Stimulated activated CD4-positive, alpha-beta T cell treated with anti-CD3 and anti-CD28 coated beads, Interleukin-1b, Interleukin-23, amount 100 ng/mL, for 24 hours (primary cell): ENCODE measurements at places on chromosomes 2 and 18.
A peak's percentile ranks its signal among the peaks of the same experiment; 100 is the strongest.

DNA sequence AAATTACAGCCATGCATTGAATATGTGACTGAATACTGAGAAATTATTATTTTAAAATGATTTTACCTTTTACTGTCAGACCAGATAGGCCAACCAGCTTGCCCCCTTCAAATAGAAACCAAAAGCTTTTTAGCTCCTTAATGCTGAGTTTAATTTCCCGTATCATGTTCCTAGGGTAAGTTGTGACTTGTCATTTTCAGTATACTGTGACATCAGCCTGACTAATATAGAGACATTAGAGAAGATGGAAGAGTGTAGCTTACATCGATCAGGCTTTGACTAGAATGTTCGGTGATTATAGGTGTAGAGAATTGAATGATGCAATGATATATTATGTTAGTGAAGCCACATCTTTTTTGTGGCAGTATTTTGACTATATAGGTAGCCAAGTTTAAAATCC lies 50.6 kb upstream of the ZEB2 start:
- no peak for DNase-seq

DNA sequence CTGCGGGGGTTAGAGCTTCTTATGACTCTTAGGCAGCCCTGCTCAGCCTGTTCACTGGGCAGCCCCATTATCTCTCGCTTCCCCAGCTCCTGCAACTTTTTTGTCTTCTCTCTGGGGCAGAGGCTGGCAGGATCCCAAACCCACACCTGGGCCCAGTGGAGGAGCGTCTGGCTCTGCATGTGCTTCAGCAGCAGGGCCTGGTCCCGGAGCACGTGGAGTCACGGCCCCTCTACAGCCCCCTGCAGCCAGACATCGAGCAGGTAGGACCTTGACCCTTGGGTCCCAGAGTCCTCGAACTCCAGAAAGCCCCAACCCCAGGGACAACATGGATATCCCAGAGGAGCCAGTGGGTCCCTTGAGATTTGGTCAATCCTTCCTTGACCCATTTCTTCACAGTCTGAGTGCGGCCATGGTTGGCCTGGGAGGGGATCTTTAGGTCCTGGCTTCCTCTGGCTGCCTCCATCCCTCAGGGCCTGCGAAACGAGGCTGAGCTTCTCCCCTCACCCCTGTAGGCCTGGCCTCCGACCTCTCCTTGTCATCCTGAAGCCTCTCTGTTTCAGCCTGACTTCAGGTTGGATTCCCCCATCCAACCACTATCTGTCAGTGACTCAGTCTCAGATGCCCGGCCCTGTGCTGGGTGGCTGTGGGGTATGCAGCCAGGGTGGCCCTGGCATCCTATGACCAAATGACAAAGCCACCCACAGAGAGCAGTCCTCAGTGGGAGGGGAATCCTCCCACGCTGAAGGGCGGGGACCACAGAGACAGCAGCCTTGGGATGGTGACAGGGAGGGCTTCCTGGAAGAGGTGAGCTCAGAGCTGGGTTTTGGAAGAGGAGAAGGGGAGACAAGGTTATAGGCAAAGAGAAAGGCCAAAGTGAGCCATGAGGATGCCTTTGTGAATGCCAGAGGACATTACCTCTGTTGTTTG lies 214.2 kb downstream of the DYSF start:
- DNase-seq, result no peak

GRCh38 chr2:54838585-54839035 lies 115.1 kb downstream of the EML6 start:
- DNase-seq, result peak; percentile 65

- DNase-seq, result peak; percentile 53
These were observed 4.2 kb upstream of the POU3F3 start for GRCh38 chr2:104849618-104850141.

GRCh38 chr18:79878741-79879378 lies 72.6 kb downstream of the SLC66A2 start:
- no peak for DNase-seq

DNA sequence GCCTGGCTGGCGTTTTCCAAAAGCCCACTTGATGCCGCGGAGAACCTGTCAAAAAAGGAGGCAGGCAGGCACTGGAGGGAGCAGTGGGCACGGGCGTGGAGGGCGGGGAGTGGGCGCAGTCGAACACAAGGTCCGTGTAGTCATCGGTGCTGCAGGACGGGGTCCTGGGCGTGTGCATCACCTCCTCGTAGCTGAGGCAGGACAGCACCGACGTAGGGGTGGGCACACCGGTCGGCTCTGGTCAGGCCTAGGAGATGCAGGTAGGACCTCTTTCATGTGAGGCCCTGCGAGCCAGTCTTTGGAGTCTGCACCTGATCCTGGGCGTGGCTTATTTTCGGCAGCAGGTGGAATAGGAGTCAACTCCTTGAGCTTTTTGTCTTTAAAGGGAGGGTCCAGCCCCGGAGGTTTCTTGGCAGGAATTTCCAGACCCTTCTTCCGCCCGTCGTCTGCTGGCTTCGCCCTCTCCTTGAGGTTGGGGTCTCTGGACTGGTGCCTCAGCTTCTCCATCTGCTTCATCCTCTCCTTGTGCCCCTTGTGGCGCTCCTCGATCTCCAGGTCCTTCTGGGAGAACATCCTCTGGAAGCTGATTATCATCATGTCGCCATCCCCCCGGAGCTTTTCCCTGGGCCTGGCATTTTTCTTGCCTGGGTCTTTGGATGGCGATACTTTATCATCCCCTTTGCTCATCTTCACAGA lies 892.5 kb upstream of the LRRTM1 start:
- DNase-seq, result no peak

DNA sequence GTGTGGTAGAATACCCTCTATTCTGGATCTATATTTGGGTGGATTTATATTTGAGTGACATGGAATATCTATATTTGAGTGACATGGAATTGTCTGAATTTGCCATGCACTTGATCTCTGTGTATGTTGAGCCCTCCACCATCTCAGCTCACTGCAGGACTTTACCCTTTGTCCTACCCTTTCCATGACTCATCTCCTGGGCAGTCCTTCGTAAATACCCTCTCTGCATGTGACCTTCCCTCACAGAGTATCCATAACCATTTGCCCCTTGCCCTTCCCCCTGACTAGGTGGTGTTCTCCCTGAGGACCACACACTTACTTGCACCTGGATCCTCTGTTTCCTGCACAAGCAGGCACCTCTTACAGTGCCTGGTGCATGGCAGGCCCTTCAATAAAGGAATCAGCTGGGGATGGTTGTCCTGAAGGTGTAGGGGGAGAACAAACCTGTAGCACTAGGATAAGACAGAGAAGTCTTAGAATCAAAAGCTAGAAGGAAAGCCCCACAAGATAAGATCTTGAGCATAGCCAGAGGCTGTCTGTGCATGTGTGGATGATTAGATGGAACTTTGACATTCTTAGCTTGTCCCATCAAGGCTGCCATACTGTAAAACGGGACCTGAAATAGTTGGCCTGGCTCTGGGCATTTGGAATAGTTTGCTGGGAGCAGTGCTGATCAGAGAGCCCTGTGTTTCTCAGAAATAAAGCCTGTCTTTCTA lies 230.4 kb downstream of the FHOD3 start:
- DNase-seq, result no peak

DNA sequence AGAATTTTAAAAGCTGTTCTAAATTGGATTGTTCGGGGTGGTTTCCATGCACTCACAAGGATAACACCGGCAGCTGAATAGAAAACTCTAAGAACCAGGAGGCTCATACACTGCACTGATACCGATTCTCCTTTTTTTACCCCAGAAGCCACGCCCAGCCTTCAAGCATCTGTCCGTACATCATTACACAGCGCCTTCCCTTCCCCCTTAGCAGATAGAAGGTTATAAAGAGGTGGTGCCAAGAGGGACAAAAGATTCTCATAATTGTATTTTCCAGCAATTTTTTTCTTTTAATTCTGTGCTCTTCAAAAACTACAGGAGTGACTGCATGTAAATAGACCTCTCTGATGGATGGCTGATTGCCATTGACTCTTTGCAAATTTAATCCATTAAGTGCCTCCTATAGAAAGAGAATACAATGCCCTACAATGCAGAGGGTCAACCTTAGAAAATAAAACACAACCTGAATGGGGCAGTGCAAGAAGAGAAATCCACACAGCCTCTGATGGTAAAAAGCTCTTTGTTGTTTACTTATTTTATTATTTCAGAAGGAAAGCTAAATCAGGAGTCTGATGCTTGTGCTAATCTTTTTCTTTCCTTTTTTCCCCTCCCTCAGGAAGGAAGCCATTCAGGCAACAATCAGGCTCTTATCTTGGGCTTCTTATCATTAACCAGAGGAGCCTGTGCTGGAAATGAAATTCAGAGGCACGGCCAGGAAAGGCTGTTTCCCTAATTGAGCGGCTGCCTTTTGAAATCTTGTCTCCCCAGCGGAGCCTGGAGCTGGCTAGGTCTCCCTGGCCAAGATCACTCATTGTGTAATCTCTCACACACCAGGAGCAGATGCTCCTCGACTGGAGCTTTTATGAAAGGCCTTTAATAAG lies 198.9 kb upstream of the NABP1 start:
- no peak for DNase-seq

- DNase-seq, result no peak
These were observed 32.3 kb downstream of the ITSN2 start for GRCh38 chr2:24328010-24328409.

DNA sequence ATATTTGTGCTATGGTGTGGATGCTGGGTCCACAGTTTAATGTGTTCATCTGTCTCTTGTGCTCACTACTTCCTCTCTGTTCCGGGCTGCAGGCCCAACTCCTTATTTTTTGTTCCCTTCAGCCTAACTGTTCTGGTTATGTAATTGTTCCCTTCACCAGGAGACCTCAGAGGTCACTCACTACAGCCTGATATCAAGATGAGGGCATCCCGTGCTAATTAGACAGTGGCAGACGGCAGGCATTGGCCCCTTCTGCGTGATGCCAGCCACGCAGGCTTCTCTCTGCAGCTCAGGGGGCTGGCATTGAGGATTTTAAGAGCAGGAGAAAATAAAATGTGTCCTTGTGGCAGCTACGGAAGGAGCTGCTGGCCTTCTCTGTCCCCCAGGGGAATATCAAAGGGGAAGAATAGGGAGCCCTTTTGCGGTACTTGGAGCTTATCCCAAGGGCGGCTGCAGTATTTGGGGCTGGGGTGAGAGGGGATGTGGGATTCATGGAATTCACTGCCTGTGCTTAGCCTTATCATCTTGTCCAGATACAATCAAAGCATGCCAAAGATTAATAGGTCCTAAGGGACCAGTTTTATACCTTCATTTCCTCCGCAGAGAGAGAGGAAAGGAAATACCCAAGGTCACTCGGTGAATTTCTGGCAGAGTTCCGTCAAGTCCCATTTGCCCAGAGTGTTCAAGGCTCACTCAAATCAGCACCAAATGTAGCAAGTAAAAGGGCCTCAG lies 53.3 kb upstream of the TRIB2 start:
- DNase-seq, result no peak

- no peak for DNase-seq
These were observed 122.2 kb upstream of the OSR1 start for GRCh38 chr2:19480673-19481072.

DNA sequence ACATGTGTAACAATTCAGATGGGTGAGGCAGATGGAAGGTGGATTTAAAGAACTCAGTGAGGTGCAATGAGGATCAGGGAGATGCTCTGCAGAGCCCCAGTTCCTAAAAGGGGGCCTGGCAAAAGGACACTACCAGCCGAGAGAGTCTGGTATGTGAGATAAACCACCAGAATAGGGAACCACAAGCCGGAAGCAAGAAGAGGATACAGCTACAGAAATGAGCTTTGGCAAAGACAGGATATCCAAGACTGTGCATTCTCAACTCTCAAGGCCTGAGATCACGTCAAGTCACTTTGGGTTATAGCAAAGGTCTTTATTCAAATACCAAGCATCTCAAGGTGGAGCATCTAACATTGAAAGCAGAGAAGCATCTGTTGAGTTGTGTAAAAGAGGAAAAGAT lies 293.5 kb downstream of the ARHGAP15 start:
- no peak for DNase-seq

DNA sequence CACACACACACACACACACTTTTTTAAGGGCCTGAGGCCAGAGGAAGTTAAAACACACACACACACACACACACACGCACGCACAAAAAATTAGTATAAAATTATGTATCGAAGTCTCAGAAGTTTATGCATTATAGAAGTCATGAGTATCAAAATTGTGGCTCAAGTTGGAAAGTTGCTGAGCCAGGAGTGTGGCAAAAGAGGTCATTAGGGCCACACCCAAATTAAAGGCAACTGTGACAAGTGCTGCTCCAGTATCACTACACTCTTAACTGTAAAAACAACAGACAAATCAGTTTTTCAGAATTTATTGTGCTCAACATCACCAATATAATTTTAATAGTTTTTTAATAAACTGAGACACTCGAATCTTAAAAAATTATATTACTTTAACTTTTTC lies 36.9 kb downstream of the YWHAQ start:
- no peak for DNase-seq
